ENCODE measurements at places on chromosomes 5 and 9.

DNA sequence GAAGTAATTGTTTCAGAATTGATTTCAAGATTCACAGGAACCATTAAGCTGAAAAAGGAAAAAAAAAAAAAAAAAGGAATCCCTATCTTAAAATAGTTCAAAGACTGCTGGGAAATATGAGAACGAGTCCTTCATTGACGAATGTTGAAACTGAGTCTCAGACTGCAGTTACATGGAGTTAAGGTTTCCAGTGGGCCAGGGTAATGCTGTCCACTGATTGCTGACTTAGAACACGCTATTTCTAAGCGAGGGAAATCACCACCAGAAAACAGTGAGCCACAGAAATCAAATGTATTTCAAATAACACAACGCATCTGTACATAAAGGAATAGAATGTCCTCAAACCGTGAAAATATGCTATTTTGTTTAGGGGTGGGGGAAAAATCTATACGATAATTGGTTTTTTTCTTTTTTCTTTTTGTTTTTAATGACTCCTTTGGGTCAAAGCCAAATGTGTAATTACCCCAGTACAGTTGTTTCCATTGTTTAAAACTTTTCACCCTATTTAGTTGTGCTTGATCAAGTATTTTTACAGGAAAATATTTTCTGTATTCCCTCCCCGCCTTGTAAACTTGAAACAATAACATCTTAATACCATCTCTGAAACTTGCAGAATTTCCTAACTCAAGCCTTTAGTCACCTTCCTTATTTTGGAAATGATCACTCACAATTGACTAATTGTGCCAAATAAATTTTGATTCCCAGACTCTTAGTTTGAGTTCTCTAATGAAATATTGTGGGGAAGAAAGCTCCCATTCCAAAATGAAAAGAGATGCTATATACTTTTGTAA lies 208.3 kb downstream of the MCTP1 start:
- no peak for DNase-seq

- no peak for DNase-seq
These were observed 15.2 kb downstream of the MRPL36 start for GRCh38 chr5:1784197-1785050.

DNA sequence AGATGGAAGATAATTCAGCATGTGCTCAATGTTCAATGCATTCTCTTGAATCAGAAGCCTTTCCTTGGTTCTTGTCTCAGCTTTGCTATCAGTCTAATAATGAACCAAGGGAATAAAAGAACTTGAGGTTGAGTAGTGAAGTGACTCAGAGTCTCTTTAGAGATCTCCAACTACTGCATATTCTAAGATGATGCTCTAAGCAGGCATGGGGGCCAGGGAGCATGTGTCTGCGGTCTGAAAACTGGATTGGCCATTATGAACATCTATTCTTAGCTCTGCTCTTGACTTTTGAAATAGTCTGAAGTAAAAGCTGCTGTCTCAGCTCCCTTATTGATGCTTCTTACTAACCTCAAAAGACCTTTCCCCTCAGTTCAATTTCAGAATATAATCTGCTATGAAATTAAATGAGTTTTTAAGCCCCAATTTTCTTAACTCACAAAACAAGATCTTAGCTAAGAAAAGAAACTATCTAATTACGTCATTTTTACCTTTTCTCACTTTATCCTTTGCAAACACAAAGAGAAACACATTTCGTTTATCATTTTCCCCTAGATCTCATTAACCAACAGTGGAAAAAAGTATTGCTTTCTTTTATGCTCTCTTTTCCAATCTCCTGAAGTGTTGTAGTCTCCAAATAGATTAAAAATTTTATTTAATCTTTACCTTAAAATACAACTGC lies 44.8 kb downstream of the PLCXD3 start:
- DNase-seq: no peak

DNA sequence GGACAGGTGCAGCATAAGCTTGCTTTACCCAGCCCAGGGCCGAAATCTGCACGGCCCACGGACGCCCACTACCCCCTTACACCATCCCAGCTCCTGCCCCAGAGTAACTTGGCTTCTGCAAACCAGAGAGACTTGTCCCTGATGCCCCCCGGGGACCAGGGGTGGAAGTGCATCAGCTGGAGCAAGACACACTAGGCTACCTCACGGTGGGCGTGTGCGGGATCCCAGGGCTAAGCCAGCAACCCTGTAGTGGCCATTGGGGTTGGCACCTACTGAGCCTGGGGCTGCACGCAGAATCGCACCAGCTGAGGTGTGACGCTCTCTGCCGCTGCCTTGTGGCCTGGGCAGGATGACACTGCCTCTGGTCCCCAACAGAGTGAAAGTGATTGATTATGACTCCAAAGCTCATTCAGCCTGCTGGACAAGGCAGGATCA lies 6.1 kb upstream of the ZNF79 start:
- peak; percentile 31 for DNase-seq

DNA sequence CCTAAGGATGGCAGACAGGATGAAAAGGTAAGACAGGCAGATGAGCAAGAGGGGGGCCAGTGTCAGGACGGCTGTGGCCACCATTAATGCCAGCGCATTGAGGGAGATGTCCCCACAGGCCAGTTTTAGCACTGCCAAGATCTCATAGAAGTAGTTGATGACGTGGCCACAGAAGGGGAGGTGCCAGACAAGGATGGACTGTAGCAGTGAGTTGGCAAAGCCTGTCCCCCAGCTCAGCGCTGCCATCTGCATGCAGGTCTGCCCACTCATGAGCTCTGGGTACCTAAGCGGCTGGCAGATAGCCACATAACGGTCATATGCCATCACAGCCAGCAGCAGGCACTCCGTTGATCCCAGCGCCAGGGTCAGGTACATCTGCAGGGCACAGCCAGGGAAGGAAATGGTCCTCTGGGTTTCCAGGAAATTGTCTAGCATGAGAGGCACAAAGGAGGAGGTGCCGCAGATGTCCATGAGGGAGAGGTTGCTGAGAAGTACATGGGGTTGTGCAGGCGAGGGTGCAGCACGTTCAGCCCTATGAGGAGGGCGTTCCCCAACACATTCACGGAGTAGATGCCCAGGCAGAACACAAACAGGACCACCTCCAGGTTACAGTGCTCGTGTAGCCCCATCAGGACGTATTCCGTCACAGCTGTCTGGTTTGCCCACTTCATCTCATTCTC lies 10.8 kb downstream of the OR13J1 start:
- no peak for DNase-seq

DNA sequence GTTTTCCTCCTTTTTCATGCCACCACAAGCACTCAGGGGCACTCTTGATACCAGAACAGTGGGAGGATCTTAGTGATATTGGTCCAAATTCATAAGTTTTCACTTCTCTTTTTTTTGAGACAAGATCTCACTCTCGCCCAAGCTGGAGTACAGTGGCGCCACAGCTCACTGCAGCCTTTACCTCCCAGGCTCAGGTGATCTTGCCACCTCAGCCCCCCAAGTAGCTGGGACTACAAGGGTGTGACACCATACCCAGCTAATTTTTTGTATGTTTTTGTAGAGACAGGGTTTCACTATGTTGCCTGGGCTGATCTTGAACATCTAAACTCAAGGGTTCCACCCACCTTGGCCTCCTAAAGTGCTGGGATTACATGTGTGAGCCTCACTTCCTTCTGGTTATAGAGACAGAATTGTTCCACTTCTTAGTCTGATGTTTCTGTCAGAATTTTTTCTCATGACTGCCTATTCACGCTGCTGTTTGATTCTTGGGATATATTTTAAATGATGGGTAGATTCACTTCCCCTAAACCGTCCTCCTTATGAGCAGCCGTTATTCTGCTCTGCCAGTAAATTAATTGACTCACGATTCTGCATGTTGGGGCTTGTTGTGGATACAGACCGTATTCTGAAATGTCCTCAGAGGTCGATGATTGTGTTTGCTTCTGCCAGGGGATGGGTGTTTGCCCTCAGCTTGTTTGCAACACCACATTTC lies 30.8 kb downstream of the MTAP start:
- DNase-seq: no peak

GRCh38 chr5:137613554-137614265 lies 114.6 kb upstream of the SPOCK1 start:
- no peak for DNase-seq

- DNase-seq: no peak
These were observed 17.9 kb upstream of the ASS1 start for GRCh38 chr9:130426883-130427282.

Measured in CD4-positive, alpha-beta T cell treated with Interleukin-2 at 100 ng/mL for 4 hours (primary cell).